Neural cell (in vitro differentiated cells): ENCODE measurements at places on chromosomes 1 and 21. TPM values are rescaled to one million over a fixed set of nuclear protein-coding genes. Genes with fewer than 3 reads are reported as not detected.

SASS6 gene
- polyA plus RNA-seq, result 5.7 and 6.4 TPM in 2 replicates

GBP6 gene
- not detected in 2 replicates for polyA plus RNA-seq

RPS8 gene
- polyA plus RNA-seq, result 2,015 and 2,061 TPM in 2 replicates

PGBD5 gene
- polyA plus RNA-seq, result 16.3 and 17.3 TPM in 2 replicates

FCRLB gene
- polyA plus RNA-seq, result 0.45 and 0.70 TPM in 2 replicates

TFF1 gene
- polyA plus RNA-seq, result not detected in 2 replicates

PDE4B gene
- polyA plus RNA-seq, result 135 and 139 TPM in 2 replicates

APOBEC4 gene
- polyA plus RNA-seq, result not detected in 2 replicates

NCAM2 gene
- 7.9 and 9.8 TPM in 2 replicates for polyA plus RNA-seq

PDE9A gene
- polyA plus RNA-seq, result 29.5 and 32.2 TPM in 2 replicates

SERPINC1 gene
- not detected in 2 replicates for polyA plus RNA-seq

RHBG gene
- not detected in 2 replicates for polyA plus RNA-seq

F5 gene
- 0.10 TPM in 1 of 2 replicates, not detected in the other for polyA plus RNA-seq

GNAT2 gene
- polyA plus RNA-seq, result 1.5 TPM in 1 of 2 replicates, not detected in the other

HTR6 gene
- not detected in 2 replicates for polyA plus RNA-seq

SMIM1 gene
- polyA plus RNA-seq, result not detected in 2 replicates

MSH4 gene
- polyA plus RNA-seq, result 0.43 and 0.48 TPM in 2 replicates

CHI3L1 gene
- polyA plus RNA-seq, result not detected in 2 replicates

RHD gene
- not detected in 2 replicates for polyA plus RNA-seq

LCE1C gene
- not detected in 2 replicates for polyA plus RNA-seq

TTC22 gene
- not detected in 2 replicates for polyA plus RNA-seq

SLC44A3 gene
- polyA plus RNA-seq, result 0.28 TPM in 1 of 2 replicates, not detected in the other

TEDDM1 gene
- not detected in 2 replicates for polyA plus RNA-seq

ATP8B2 gene
- 71.3 and 86.9 TPM in 2 replicates for polyA plus RNA-seq

PTPN7 gene
- polyA plus RNA-seq, result 2.1 TPM in 1 of 2 replicates, not detected in the other

PLA2G2C gene
- not detected in 2 replicates for polyA plus RNA-seq

CFHR3 gene
- not detected in 2 replicates for polyA plus RNA-seq

SLC35F3 gene
- 13.9 and 14.8 TPM in 2 replicates for polyA plus RNA-seq

CGN gene
- polyA plus RNA-seq, result 4.4 and 7.5 TPM in 2 replicates
